Effector CD8-positive, alpha-beta T cell (primary cell): ENCODE measurements at places on chromosomes 4 and X.

GRCh38 chrX:123749643-123750042, 16.8 kb upstream of the THOC2 start:
- no peak for DNase-seq

GRCh38 chr4:94673961-94674360, 83.8 kb upstream of the BMPR1B start:
- no peak for DNase-seq

GRCh38 chrX:11196476-11196875, 85.3 kb downstream of the HCCS start:
- DNase-seq: no peak

GRCh38 chr4:126364311-126364911, 1049.7 kb downstream of the FAT4 start:
- DNase-seq: no peak
